ENCODE measurements at places on chromosomes 5 and 9.

DNA sequence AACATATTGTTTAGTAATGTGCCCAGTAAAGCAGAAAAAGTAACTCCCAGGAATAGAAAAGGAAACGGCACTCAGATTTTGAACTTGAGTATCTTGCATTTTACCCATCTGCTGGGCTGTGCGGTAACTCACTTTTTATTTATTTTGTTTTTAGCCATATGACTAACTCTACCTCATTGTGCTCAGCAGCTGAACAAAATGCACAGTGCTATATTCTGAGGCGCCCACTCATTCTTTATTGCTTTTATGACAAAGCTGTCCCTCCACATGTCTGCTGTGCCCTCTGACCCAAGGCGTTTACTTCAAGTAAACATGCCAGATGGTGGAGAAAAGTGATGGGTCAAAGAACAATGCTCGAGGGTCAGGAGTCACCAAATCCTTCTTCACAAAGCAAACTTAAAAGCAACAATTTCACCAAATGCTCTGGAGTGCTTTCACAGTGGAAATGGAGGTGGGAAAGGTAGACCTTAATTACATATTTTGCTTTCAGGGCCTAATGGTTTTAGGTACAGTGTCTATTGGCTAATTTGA is 215.2 kb upstream of the ELAVL2 start:
- DNase-seq, result no peak

- DNase-seq, result no peak
Measured at GRCh38 chr9:136268735-136269134, 23.1 kb upstream of the QSOX2 start.

DNA sequence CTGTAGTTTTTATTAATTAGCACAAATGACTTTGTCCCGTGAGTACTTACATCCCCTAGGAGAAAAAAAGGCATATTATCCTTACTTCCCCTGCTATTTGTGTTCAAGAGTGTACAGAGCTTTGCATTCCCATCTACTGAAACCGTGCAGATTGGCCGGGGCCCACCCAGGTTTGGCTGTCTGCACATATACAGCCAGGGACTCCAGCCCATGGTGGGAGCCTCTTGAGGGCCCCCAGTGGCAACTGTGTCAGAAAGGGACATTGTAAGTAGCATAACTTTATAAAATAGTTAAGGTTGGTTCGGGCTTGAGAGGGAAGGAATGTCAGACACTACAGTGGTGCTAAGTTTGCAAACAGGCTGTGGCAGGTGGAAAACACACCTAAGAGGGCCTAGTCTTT is 24.7 kb downstream of the PHF2 start:
- no peak for DNase-seq

- peak; percentile 90 for DNase-seq
Measured at GRCh38 chr9:110126986-110127864, 80.7 kb downstream of the C9orf152 start.

- DNase-seq, result no peak
Measured at GRCh38 chr5:157951673-157952373, 92.9 kb upstream of the CLINT1 start.

GRCh38 chr5:65068410-65068809 is 299.7 kb downstream of the CWC27 start:
- DNase-seq, result no peak

DNA sequence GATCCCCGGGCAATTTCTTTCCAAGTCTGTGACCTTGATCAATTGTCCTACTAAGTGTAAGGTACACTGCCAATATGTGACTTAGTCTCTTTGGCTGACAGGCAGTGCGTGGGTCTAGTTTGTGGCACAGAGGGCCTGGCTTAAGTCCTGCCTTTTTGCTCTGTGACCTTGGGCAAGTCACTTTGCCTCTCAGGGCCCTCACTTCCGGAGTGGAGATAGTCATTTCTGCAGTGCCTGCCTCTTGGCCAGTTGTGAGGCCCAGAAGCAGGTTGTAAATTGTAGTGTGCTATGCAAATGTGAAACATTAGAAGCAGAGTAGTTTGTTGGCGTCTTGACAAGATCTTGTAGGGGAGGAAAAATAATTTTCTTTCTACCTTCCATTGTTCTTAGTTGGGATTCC is 39.0 kb downstream of the KIF4B start:
- no peak for DNase-seq

DNA sequence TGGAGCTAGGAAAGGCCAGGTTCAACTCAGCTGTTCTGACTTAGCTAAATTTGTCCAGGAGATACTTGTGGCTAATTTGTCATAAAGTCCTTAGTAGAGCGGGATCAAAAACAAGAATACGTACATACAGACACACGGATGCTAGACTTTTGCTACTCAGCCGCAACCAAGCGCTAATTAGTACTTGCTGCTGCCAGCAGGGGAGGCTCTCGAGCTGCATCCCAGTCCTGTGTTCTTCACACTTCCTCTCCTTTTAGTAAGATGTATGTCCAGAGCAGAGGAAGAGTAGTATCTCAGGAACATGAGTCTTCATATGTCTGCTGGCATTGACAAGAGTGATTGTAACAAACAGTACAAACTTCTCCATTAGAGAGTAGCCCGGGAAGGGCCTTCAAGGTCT is 58.3 kb downstream of the CYFIP2 start:
- no peak for DNase-seq

- no peak for DNase-seq
Measured at GRCh38 chr9:90092508-90092907, 487.7 kb downstream of the GADD45G start.

DNA sequence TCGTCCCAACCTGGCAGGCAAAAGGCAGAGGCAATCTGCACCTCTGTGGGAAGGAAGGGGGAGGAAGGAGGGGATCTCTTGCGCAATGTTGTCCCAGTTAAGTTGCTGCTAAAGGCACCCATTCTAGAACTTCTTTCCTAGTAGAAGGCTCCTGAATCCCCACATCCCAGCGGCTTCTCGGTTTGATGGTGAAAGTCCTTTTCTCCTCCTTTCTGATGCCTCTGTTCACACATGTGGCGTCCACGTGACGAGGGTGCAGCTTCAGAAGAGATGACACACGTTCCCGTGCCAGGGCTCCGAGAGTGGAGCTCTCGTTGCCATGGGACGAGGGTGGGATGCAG is 96.9 kb upstream of the FCN2 start:
- no peak for DNase-seq

DNA sequence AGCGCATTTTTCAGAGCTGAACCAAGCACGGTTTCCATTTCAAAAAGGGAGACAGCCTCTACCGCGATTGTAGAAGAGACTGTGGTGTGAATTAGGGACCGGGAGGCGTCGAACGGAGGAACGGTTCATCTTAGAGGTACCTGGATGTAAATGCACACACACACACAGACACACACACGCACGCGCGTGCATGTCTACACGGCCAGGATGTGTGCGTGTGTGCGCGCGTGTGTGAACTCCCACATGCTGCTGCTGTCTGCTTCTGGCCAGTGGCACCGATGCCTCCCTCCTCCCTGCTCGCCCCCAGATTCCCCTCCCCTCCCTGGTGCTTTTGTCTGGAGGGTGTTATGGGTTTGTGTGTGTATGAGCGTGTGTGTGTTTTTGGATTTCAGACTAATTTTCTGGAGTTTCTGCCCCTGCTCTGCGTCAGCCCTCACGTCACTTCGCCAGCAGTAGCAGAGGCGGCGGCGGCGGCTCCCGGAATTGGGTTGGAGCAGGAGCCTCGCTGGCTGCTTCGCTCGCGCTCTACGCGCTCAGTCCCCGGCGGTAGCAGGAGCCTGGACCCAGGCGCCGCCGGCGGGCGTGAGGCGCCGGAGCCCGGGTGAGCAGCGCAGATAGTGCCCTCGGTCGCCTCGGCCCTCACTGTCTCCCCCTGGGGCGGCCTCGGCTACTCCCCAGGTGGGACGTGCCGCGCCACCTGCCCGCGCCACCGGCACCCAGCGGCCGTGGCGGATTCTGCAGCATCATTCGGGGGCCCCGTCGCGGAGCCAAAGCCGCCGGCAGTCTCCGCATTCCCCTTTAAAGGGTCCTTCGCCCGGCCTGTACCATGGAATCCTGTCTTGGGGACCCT is at the start of gene NTRK2:
TSS of gene NTRK2 (plus strand) at position 442 of the 850 bp plus-strand sequence. CDS start 1,020 bp downstream, outside the sequence.
- no peak for DNase-seq

DNA sequence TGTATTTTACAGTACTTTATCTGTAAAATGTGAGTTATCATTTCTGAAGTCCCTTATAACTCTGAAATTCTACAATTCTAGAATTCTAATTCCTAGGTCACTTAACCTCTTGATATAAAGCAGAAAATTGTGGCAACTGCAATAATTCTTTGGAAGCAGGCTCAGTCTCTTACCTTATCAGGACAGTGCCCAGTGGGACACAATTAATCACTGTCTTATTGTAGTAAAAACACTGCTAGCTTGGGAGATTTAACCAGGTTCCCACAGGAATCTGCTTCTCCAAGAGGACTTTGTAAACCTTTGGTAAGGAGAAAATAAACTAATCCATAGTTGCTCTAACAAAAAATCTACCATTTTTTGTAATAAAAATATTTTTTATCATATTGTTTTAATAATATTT is 18.3 kb upstream of the SPATA9 start:
- DNase-seq, result no peak

GRCh38 chr9:110185806-110186205 is 22.2 kb downstream of the C9orf152 start:
- DNase-seq, result no peak

GRCh38 chr5:121396716-121397115 is 455.0 kb upstream of the FTMT start:
- DNase-seq, result no peak

- DNase-seq, result no peak
Measured at GRCh38 chr9:15499139-15499538, 11.6 kb downstream of the PSIP1 start.

DNA sequence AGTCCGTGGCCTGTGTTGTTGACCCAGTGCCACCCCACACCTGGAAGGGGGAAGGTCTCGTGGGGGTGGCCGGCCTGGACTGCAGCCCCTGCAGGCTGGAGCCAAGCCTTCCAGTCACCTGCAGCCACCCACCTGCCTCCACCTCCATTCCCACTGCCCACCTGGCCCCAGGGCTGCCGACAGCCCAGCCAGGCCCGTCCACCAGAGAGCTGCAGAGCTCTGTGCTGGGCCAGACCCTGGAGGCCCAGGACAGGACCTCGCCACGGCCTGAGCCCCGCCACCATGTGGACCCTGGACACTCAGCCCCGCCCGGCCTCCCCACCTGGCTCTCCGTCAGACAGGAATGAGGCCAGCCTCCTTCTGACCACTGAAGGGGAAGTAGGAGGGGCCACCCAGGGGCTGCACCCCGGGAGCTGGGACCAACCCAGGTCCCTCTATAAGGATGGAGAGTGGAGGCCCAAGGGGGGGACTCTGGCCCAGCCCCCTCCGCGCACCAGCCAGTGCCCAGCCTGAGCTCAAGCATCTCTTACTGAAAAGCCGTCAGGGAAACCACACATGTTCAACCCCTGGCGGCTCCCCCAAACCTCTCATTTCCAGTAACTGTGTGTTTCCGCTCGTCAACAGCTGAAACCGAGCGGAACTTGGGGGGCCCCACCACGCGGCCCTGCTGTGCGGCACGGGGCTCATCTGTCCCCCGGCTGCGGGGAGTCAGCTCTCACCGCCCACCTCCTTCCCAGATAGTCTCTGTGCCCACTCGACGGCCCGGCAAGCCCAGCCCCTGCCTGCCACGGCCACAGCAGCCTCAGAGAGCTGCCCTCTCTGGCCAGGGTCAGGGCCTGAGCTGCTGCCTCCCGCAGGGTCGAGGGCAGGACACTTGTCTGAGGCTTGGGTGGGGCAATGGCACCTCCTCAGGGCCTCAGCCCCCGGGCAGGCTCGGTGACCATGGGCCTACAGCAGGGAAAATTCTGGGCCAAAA is 12.8 kb downstream of the NOTCH1 start:
- DNase-seq, result no peak

DNA sequence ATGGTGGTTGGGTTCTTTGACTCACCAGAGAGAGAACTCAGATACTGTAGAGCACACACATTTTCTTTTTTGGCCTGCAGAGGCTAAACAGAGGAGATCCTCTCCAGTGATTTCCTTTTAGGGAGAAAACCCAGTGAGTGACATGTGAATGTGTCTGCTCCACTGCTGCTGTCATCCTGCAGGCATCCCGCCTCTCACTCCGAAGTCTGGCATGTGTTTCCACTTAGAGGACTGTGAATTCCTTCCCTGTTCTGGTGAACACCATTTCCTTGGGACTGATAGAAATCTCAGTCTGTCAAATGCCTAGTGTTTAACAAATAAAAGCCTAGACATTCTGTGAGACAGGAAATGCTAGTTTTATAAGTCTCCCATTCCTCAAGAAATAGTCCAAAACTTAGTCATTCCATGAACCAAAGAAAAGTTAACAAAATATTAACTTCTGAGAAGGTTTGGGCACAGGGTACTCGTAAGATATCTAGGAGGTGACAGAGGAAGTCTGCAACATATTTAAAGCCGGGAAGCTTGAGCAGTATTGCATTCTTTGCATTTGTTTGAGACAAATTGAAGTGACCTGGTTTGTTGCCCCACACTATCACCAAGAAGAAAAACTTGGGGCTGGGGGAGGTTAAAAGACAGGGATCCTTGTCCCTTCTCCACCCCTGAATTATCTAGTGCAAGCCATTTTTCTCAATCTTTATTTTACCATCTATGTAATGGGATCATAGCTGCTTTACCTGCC is 74.9 kb upstream of the NIPAL4 start:
- peak; percentile 99 for DNase-seq

DNA sequence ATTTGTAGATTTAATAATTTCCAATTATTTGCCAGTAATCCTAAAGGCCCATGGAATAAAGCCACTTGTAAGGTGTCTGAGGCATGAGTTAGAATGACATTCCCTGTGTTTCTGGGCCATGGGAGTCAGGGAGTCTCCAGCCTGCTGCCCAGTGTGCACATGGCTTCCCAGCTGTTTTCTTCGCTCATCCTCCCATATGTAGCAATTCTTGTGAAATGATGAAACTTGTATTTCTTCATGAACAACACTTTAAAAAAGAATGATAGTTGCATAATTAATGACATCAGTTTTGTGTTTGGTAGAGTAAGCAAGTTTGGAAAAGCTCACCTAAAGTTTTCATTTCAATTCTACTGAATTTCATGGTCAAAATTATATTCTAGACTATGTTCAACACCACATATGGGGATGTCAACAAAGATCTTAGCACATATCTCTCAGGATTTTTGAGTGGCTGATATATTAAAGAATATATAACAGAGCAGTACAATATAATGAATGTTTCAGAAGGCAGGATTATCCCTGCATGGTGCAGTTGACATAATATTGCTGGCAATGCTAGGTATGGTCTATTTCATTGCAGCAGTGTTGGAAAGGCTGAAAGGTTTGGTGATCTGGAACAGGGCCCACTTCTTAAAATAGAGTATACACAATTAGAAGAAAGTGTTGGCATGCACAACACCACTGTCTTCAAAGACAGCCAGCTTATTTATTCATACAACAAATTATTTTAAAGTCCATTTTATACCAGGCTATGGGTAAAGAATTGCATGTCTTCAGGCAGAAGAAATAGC is 44.7 kb downstream of the GRIN3A start:
- DNase-seq, result no peak

- DNase-seq, result no peak
Measured at GRCh38 chr9:36815023-36815422, 219.0 kb downstream of the PAX5 start.

Measured in HCEC 1CT (cell line).